ENCODE measurements at places on chromosomes 4 and X.
A peak's percentile ranks its signal among the peaks of the same experiment; 100 is the strongest.

GRCh38 chrX:87846956-87847355, 329.4 kb downstream of the KLHL4 start:
- DNase-seq: no peak

GRCh38 chr4:125649452-125649851, 334.7 kb downstream of the FAT4 start:
- DNase-seq: no peak

DNA sequence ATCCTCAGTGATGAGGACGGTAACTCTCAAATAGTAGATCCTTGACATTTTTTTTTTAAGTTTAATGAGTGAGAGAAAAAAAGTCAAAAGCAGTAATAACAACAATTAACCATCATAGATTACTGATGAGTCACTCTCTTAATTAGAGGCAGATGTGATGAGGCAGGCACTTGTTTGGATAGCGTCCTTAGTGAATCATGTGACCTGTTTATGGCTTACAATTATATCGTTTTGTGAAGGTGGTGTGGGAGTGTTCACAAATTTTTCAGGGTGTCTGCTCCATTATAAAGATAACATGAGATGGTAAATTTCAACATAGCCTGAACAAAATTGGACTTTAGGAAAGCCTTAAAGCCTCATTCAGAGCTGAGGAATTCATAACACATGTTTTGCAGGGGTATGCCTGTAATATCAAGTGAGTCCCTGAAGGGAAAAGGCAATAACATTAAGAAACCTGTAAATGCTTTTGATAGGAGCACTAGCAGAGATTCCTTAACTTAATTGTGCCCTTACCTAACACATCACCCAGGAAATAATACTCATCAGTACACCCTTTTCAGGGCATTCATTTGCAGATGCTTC, 51.9 kb upstream of the XIAP start:
- DNase-seq: no peak

- DNase-seq: no peak
Observed at GRCh38 chr4:114302472-114302871, 296.1 kb upstream of the UGT8 start.

GRCh38 chr4:141569141-141569540, 67.2 kb upstream of the IL15 start:
- no peak for DNase-seq

- DNase-seq: no peak
Observed at GRCh38 chr4:160772668-160773067, 1391.1 kb downstream of the FSTL5 start.

DNA sequence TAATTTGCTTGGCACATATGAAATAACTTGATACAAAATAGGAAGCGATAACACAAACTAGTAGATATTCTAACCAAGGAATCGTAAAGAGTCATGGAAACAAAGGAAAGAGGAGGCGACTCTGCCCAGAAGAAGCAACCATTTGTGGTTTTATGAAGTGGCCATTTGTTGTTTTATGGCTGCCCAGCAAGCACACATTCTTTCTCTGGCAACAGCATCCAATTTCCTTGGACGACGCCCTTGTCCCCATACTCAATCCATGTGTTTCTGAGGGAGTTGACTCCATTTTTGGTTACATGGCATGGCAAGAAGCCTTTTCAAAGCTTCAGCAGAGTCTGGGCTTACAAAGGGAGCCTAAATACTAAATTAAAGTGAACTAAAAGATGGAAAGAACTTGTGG, 295.1 kb downstream of the INPP4B start:
- no peak for DNase-seq

DNA sequence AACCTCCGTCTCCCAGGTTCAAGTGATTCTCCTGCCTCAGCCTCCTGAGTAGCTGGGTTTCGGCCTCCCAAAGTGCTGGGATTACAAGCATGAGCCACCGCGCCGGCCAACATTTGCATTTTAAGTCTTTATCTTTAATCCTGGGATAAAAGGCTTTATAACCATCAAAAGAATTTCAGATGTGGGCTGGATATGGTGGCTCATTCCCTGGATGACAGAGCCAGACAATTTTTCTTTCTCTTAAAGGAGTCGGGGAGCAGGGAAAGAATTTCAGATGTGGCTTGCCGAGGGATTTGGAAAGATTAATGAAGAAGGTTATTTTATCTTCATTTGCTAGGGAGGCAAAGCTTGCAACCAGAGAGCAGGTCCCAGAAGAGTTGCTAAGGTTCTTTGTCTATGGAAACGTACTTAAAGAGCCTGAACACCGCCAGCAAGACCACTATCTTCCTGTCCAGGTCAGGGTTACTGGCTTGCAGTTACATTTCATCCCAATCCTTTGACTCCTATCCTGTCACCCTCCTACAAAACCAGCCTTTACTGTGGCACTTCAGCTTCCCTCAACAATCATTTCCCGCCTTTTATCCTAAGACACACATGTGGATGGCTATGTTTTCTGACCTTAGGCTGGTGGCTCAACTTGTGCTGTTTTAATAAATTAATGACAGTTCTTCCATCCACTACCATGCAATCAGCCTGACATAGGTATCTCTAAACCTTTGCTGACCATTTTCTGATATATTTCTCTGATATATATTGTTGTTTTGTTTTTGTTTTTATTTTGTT, 3.9 kb upstream of the KLHL8 start:
- DNase-seq: no peak

DNA sequence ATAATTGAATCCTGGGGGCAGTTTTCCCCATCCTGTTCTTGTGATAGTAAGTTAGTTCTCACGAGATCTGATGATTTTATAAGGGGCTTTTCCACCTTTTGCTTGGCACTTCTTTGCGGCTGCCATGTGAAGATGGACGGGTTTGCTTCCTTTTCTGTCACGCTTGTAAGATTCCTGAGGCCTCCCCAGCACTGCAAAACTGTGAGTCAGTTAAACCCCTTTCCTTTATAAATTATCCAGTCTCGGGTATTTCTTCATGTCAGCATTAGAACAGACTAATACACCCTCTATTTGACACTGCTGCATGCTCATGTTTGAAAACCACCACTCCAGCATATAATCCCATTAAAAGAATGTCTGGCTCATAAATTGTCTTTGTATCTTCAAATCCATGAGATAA, 264.4 kb upstream of the ITM2A start:
- no peak for DNase-seq

DNA sequence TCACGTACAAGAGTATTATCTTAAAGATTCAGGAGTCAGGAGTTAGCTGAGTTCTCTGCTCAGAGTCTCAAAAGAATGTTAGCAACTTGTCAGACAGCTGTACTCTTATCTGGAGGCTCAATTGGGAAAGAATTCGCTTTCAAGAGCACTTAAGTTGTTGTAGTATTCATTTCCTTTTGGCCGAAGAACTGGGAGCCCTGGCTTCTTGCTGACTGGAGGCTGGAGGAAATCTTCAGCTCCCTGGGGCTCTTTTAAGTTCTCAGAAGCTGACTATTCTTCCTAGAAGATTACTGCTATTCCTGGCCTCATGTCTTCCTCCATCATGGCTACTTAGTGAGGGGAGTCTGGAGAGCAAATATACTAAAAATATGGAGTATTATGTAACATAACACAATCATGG, 587.2 kb downstream of the EPHA5 start:
- no peak for DNase-seq

DNA sequence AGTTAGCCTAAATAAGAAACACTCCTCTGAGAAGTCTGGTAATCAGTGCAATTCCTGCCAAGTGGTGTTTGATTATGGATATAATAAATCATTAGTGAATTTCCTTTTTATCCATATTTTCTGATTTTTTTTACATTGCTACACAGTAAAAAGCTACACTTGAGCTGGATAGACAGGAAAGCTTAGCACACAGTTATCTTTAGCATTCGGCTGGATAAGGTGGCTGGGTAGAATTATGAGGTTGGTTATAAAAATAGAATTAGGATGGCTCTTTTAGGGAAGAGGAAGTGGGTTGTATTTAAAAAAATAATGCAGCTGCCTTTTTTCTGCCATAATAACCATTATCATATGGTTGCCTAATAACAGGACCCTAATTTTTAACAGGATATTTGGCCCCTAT, 460.6 kb downstream of the NAF1 start:
- DNase-seq: no peak

GRCh38 chr4:185811509-185812364, at the start of gene SORBS2:
Gene SORBS2 (minus strand): TSS chr4:185812194. CDS start chr4:185690571, 121,623 bp downstream.
- peak; percentile 60 for DNase-seq

DNA sequence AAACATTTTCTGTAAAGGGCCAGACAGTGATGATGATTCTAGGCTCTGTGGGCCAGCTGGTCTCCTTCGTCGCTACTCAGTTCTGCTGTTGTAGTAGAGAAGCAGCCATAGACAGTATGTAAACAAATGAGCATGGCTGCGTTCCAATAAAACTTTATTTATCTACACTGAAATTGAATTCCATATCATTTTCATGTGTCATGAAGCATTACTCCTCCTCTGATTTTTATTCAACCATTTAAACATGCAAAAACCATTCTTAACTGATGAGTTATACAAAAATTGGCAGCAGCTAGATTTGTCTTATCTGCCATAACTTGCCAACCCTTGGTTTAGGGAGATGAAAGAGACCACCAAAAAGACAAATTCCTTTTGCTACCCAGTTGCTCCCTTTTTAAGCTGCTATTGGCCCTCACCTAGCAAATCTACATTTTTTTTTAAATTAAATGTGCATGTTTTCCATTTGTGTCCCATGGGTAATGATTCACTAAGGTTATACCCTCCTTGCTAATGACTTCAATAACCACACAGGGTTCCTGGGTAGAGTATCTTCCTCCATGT, 309.9 kb downstream of the DHX15 start:
- DNase-seq: no peak

DNA sequence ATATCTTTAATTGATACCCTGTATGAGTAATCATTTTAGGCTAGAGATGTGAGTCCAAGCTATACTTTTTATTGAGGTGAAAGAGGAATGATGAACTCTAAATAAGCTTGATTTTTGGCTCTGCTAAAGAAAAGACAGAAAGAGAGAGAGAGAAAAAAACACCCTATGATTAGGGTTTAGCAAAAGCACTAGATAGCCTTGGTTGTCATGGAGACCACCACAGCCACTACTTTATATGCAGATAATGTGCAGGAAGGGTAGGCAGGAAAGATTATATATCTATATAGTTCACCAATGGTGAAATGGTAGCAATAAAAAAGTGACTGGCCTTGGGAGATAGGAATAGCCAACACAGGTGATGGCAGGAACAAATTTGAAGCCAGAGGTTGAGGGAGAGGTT, 69.9 kb upstream of the CAMK2D start:
- DNase-seq: no peak

DNA sequence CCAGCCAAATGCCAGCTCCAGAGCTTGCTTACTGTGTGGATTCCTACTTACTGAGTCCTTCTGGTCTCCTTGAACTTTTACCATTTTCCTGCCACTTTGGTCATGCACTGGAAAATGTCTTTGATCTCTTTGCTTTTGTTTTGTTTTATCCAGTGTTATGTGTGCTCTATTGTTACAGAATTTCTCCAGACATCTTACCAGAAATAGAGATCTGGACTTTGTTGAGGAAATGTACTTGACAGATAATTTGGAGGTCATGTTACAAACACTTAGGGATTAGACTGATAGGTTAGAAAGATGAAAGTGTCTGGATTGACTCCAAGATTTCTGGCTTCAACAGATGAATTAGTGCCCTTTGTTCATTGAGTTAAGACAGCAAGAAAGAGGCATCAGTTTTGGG, 5.7 kb upstream of the ZNF330 start:
- no peak for DNase-seq

- peak; percentile 47 for DNase-seq
Observed at GRCh38 chr4:106898621-106899230, 137.4 kb downstream of the DKK2 start.

GRCh38 chr4:575281-576141, 584 bp downstream of the TMEM271 start:
- peak; percentile 82 for DNase-seq

DNA sequence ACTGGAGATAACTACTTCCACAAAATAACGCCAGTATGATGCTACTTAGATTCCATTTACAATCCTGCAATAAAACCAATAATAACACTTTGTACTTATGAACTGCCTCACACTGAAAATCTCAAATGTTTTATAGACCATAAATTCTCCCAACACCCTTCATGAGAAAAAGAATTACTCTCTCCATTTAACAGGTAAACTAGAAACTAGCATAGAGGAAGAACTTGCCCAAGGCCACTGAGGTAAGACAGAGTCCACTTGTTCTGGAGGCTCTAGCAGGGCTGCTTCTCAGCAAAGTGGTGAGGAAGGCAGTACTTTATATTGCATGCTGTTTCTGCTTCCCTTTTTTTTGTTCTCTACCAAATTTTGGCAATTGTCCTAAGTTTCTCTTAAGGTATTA, 11.5 kb upstream of the BMP3 start:
- no peak for DNase-seq

- no peak for DNase-seq
Observed at GRCh38 chr4:61214680-61215079, 14.6 kb downstream of the ADGRL3 start.

GRCh38 chr4:26227601-26228229, 93.1 kb upstream of the RBPJ start:
- DNase-seq: no peak

- DNase-seq: no peak
Observed at GRCh38 chrX:38149016-38149415, 71.7 kb downstream of the SRPX start.

- no peak for DNase-seq
Observed at GRCh38 chrX:47200385-47201150, 6.9 kb downstream of the UBA1 start.

- no peak for DNase-seq
Observed at GRCh38 chrX:151938172-151938571, 25.5 kb downstream of the MAGEA4 start.

GRCh38 chrX:14359727-14360126, 169.6 kb upstream of the GLRA2 start:
- no peak for DNase-seq

DNA sequence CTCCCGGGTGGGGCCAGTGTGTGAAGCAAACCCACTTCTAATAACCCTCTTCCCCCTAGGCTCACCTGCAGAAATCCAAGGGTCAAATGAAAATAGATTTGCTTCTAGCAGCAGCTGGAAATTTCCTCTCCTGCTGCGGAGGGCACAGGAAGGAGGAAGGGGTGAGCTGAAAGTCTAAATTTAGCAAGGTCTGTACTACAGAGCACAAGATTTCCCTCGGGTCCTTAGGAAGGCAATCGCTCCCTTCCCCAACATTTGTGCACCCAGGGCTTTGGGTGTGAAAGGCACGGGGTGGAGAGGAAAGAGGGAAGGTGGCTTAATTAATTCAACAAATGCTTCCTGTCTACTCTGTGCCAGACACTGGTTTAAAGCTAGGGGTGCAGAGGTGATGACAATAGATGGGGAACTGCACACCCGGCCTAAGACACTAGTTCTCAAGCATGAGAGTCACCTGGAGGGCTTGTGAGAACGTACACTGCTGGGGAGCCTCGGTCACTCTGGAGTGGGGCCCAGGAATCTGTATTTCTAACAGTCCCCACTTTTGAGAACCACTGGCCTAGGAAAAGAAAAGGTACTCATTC, 204.4 kb downstream of the NSUN7 start:
- DNase-seq: no peak

- DNase-seq: no peak
Observed at GRCh38 chr4:107153228-107153627, 117.1 kb upstream of the DKK2 start.

DNA sequence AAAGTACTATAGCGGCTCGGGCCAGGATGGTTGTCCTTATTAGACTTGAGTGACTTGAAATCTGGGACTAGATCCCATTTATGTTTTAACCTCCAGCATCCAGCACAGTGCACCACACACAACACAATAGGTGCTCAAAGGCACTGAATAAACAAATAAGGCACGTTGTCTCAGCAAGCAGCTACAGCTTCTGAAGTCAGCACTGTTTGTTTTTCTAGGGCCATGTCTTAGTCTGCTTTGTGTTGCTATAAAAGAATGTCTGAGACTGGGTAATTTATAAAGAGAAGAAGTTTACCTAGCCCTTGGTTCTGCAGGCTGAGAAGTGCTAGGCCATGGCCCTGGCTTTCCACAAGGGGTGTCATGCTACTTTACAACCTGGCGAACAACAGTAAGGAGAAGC, 102.1 kb upstream of the LNX1 start:
- DNase-seq: no peak
